ENCODE measurements at places on chromosomes 16 and 17.

DNA sequence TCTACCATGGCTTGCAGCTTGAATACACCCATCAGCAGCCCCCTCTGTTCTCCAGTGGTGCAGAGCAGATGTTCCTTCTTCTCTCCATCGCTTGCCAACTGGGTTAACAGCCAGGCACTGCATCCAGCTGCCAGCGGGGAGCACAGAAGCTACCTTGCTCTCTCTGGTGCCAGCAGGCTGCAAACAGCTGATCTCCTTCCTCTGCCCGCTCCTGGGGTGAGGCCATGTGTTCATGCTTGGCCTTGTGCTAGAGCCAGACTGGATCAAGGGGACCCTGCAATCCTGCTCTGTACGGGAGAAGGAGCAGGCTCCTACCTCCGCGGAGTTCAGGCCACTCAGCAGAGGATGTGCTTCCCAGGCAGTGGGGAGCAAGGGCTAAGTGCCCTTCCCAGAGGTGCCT lies 24.1 kb upstream of the ENGASE start:
- no peak for DNase-seq

GRCh38 chr16:68445458-68445857 lies 2.9 kb downstream of the SMPD3 start:
- no peak for DNase-seq

- no peak for DNase-seq
Measured at GRCh38 chr17:76932402-76933333, 64.5 kb downstream of the MGAT5B start.

DNA sequence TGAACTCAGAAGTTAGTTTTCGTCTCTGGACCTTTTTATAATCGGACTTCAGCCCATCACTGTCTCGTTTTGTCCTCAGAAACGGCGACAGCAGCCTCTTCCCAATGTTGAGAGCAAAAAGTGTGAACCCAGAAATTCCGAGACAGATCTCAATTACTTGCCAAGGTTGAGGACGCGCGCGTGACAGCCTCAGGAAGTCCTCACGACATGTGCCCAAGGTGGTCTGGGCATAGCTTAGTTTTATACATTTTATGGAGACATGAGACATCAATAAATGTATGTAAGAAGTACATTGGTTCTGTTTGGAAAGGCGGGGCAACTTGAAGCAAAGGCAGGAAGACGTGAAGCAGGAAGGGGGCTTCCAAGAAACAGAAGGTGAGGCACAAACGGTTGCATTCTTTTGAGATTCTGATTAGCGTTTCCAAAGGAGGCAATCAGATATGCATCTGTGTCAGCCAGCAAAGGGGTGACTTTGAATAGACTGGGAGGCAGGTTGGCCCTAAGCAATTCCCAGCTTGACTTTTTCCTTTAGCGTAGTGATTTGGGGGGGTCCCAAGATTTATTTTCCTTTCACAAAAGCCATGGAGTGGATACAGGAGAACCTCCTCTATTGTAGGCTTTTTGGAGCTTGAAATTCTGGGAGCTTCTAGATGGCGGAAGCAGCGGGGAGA lies 583 bp upstream of the ZNF747 start:
- DNase-seq: no peak

DNA sequence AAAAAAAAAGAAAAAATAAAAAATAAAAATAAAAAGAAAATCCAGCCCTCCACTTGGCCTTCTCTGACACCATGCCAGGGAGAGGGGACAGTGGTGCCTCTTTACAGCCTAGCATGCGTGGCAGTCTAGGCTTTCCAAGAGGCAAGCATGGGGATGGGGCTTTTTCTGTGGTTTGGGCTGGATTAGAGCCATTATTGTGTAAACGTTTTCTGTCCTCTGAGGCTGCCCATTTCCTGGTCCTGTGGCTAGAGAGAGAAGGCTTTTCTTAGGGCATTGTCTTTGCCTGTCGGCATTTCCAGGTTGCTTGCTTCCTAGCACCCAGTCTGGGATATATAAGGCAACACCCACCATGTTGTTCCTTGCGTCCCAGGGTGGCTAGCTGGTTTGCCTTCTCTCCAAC lies 2.7 kb upstream of the DHRS7B start:
- no peak for DNase-seq

DNA sequence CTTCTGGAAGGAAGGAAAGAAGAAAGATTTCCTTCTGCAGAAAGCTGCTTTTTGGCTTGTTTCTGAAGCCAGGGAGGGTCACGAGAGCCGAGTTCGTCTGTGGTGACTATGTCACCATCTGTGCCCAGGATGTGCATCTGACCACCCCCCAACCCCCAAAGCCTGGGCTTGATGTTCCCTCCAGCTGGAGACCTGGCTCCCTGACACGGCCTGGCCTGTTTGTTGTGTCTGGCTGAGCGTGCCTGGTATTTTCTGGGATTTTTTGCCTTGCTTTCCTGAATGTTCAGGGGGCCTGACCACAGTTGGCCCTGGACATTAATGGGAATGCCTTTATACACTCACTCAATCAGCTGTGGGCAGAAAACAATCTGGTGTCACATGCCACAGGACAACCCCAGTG lies 38.9 kb downstream of the LGALS9 start:
- DNase-seq: no peak

DNA sequence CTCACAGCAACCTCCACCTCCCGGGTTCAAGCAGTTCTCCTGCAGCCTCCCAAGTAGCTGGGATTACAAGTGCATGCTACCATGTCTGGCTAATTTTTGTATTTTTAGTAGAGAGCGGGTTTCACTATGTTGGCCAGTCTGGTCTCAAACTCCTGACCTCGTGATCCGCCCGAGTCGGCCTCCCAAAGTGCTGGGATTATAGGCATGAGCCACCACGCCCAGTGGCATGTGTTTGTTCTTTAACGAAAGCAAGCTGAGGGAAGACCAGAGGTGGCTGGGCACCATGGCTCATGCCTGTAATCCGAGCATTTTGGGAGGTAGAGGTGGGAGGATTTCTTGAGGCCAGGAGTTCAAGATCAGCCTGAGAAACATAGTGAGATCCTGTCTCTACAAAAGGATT lies 18.1 kb downstream of the TNFRSF13B start:
- no peak for DNase-seq

- no peak for DNase-seq
Measured at GRCh38 chr17:32813021-32813420, 63.9 kb downstream of the MYO1D start.

DNA sequence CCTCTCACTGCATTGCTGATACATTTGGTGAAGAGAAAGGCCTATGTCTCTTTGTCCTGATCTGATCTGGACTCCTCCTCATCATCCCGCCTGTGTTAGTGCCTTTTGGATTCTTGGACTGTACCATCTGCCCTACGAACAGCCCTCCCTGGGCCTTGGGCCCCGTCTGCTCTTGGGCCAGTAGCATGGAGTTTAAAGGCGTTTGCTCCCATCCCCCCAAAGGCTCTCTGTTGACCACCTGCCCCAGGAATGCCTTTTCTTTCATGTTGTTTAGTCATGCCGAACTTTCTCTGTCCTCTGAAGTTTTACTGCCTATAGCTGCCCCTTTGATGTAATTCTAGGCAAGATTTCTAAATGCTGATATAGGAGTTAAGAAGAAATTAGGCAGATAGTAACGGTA lies 30.9 kb upstream of the MEAK7 start:
- no peak for DNase-seq

DNA sequence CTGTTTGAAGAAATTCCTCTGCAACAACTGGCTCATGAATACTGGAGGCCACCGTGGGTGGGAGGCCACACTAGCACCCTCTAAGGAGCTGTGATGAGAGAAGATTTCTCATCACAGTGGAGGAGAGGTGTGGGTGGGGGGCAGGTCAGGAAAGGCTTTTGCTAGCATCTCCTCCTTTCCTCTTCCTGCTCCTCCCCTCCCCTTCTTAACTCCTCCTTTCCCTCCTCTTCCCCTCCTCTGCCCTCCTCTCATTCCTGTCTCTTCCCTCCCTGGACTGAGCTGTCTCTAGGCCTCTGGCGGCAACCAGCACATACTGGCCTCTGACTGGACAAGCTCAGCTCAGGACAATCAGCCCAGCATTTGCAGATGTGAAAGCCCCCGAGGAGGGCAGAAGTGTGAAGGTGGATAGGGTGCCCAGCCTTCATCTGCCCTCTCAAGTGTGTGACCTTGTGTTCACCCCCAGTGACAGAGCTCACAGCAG lies 19.0 kb upstream of the LHX1 start:
- no peak for DNase-seq
